ENCODE measurements at places on chromosomes 1 and 21. TPM values are rescaled to one million over a fixed set of nuclear protein-coding genes. Genes with fewer than 3 reads are reported as not detected.
A peak's percentile ranks its signal among the peaks of the same experiment; 100 is the strongest.

HHIPL2 gene
- polyA plus RNA-seq, result 0.70 TPM

ALG14 gene
- 12.0 TPM for polyA plus RNA-seq

KRTAP19-1 gene
- polyA plus RNA-seq, result not detected

GRCh38 chr1:223246476-223247112 is 103.5 kb upstream of the TLR5 start:
- peak; percentile 37 for DNase-seq

DNA sequence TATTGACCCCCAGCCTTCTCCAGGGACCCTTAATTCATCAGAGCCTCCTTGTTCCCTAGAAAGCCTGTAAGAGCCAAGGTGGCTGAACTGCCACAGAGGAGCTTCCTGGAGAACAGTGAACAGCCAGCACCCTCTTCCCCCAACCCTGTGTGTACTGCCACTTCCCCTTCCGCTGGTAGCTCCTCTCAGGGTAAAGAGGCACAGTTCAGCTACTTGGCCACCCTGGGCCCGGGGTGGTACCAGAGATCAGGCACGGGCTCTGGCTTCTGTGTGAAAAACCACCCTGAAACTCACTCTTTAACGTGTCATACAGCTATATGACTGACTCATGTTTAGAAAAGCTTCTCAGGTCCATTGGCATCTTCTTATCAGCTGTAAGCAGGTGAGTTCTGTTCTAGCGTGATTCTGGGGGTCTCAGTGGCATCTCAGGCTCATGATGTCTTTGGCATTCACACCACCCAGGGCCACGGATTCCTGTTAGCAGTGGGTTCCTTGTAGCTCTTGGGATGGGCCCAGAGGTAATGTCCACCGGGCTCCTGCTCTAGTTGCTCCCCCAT is 22.4 kb downstream of the ARMH1 start:
- no peak for DNase-seq

DNA sequence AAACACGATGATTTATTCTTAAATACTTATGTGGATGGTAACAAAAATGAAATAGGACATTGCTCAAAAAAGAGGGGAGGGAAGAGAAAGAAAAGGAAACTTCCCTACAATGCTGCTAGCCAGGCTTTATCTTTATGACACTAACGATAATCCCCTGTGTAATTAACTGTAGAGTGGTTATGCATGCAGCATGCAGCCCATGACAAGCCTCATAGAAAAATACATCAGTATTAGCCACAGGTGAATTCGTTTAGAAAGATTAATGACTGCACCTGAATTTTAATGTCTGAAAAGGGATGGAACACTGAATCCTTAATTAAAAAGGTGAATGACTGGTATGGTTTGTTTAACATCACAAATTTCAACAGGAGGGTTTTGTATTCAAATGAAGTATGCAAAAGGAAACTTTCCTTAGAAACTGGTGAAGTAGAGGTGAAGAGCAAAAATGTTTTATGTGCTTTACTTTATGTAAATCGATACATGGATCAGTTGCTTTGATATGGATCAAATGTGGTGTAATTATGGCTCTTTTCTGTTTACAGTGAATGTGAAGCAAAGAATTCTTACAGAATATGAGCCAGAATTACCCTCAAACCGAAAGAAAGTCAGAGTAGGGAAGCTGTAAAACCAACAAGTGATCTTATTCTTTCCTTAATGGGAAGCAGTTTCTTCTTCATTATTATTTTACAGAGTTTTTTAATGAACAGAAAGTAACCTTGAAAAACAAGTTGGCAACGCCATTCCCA is 569.6 kb upstream of the ADGRL2 start:
- DNase-seq, result no peak

- DNase-seq, result no peak
These were observed 22.5 kb downstream of the CACHD1 start for GRCh38 chr1:64492424-64492823.

Measured in right lung (tissue), 10 donors.